ENCODE measurements at places on chromosomes 1 and 21.

DNA sequence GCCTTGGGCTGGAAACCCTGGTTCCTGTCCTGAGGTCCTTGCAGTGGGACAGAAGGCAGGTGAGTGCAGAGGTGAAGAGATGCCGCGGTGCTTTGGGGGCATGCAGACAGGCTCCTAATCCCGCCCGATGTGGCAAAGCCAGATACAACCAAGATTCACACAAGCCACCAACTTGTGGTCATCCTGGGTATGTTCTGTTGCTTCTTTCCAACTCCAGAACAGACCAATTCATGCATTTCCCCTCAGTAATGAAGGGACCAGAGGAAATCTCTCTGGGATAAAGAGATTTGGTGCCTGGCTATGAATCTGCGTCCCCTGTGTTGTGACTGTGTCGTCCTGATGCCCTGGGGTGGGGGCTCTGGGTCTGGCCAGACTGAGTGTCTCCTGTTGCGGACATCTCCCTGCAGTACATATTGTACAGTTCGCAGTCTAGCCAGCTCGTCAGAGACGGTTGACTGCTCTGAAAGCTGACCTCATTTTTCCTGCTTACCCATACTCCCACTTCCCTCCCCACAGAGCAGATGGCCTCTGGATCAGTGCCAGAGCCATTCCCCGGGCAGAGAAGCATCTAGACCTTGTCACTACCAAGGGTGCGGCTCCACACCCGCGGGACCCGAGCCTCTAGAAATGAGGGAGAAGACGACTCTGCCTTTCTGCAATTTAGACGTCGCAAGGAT, 216.3 kb downstream of the KIF26B start:
- no peak for DNase-seq

GRCh38 chr21:43287795-43288755, 119.3 kb downstream of the CRYAA start:
- no peak for DNase-seq

DNA sequence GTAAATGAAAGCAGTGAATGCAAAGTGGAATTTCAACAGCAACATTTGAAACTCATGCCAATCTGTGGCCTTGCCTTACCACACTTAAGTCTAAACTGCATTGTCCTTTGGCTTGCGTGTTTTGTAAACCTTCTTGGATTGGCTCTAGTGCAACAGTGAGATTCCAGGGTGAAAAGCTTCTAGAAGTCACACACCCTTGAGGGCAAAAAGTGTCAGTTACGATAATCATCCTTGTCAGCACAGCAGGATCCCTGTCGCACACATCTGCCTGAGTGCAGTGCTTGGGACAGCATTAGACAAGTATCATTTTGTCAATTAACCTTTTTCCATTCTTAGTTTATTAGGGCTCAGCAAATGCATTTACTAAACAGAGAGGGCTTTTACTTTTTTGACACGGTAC, 243.4 kb upstream of the PTBP2 start:
- no peak for DNase-seq

- no peak for DNase-seq
Observed at GRCh38 chr1:11862890-11863289, 4.1 kb upstream of the NPPB start.

- DNase-seq, result no peak
Observed at GRCh38 chr1:247429496-247429895, 13.5 kb downstream of the NLRP3 start.

DNA sequence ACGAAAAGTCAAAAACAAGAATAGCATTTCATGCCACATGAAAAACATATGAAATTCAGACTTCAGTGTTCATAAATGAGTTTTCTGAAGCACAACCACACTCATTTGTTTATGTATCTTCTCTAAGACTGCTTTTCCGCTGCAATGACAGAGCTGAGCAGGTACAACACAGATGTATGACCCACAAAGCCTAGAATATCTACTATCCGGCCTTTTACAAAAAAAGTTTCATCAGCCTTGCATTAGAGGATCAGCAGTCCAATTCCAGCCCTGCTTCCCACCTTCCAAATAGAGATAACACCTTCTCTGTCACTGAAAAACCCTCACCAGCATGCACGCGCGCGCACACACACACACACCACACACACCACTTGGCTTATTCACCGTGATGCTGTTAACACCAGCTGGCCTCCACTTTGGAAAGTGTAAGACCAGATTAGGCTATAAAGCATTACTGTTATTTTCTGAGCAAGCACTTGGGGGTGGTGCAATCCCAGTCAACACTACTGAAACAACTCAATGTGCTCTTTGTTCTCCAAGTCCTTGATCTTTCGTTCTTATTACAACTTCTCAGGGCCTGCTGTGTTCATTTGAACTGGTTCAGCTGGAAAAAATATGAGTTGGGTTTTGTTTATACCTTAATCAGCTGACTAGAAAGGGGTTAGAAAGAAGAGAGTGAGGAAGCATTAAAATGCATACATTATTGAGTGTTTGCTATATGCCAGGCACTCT, 90.0 kb downstream of the GLUL start:
- peak; percentile 17 for DNase-seq

- DNase-seq, result no peak
Observed at GRCh38 chr1:48756683-48757316, 19.9 kb downstream of the BEND5 start.

DNA sequence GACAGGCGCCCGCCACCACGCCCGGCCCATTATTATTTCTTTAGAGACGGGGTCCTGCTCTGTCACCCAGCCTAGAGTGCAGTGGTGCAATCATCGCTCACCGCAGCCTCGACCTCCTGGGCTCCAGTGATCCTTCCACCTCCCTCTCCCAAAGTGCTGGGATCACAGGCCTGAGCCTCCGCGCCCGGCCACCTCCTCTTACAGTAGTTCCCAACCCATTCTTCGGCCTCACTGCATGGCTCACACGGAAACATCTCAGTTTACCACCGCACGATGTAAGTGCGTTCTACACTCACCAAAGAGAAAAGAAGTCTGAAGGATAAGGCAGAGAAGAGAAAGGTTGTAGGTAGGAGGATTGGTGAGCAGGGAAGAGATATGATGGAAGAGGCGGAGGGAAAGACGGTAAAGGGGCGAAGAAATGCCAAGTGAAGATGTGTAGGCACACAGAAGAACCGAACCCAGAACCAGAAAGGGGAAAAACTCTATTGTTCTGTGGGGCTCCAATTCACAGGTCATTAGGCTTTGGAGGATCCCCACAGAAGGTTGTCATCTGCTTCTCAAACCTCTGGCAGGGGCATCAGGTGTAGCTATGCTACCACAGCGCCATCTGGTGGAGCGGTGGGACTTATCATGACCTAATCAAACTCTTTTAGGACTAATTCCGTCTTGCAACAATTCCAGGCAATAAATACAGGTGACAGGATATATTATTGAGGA, 504.2 kb downstream of the SMYD3 start:
- DNase-seq, result peak; percentile 73

- no peak for DNase-seq
Observed at GRCh38 chr1:152533327-152533938, 19.2 kb downstream of the CRCT1 start.

- no peak for DNase-seq
Observed at GRCh38 chr1:209816923-209817322, 10.8 kb upstream of the UTP25 start.

- DNase-seq, result no peak
Observed at GRCh38 chr1:186443638-186444037, 17.3 kb downstream of the PDC start.

DNA sequence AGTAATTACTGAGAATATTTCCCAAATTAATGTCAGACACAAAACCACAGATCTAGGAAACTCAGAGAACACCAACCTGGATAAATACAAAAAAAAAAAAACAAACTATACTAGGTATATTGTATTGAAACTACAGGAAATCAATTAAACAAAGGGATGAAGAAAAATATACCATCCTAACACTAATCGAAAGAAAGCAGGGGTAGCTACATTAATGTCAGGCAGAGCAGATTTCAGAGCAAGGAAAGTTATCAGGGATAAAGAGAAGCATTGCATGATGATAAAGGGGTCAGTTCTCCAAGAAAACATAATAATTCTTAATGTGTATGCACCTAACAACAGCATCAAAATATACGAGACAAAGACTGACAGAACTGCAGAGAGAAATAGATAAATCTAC, 89.9 kb downstream of the TOMM20 start:
- DNase-seq, result no peak

GRCh38 chr1:231964241-231964640, 337.7 kb downstream of the DISC1 start:
- DNase-seq, result no peak

GRCh38 chr1:59125154-59125553, 171.7 kb upstream of the FGGY start:
- DNase-seq, result no peak

DNA sequence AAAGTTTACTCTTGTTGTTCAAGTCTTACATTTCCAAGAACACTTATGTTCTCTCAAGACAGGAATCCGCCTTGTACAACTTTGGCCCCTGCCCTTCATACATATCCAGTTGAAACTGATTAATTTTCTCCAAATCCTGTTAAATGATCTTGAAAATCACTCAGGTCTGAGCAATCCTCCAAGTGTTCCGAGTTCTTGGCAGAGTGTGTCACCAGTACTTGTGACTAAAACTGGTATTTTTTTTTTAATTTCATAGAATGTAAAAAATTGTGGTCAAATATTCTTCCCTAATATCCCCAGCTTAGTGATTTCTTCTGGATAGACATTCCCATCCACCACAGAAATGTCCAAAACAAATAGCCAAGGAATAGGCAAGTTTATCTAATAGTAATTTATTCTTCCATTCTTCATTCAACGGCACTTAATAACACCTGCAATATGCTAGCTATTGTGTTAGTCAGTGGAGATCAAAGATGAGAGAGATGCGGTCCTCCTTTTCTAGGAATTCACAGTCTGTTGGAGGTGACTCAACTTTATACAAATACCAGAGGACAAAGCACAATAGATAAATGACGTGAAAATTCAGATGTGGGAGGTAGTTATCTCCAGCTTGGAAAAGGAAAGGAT, 71.4 kb downstream of the DIRAS3 start:
- DNase-seq, result no peak

DNA sequence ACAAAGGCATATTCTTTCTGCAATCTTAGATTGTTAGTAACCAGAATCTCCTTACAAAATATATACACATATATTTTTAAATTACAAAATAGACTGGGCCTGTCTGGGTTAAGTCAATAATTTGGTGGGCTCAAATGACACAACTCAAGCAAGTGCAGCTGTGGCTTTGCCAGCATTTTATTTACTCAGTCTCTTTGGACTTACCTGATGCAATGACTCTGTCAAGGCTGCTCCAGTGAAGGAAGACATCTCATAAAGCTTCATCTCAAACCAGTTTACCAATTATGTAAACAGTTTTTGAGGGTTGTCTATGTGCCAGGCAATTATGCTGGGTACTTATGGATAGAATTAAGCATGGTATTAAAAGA, 22.8 kb upstream of the ABCA4 start:
- DNase-seq, result no peak

GRCh38 chr1:241229216-241229615, 127.8 kb downstream of the RGS7 start:
- DNase-seq, result no peak

DNA sequence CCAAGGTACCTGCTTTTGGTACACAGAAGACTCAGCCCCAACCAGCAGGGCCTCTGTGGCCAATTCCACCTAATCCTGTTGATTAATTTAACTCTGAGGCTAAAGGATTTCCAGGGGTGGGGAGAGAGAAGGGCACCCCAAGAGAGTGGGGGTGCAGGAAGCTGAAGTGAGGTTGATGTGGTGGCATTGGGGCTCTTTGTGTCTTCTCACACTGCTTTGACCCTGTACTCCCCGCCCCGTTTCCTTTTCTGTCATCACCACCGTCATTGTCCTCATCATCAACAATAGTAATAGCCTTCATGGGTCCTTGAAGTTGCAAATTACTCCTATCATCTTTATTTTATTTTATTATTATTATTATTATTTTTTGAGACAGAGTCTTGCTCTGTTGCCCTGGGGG, 55.9 kb downstream of the PAX7 start:
- peak; percentile 16 for DNase-seq

DNA sequence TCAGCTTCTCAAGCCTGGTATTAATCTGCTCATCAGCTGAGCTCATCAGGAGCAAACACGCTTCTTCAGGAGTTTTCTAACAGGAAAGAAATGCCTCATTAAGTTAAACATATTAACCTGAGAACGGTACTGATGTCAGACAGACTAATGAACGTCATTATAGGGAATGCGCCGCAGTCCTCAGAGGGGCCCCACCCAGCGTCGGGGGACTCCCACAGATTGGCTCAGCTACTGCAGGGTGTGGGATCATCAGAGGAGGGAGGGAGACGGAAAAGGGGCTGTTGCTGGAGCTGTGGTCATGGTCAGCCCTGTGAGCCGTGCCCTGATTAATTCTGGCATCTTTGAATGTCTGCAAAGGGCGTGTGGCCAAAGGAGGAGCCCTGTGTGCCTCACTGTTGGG, 348.5 kb downstream of the PTPRU start:
- no peak for DNase-seq

DNA sequence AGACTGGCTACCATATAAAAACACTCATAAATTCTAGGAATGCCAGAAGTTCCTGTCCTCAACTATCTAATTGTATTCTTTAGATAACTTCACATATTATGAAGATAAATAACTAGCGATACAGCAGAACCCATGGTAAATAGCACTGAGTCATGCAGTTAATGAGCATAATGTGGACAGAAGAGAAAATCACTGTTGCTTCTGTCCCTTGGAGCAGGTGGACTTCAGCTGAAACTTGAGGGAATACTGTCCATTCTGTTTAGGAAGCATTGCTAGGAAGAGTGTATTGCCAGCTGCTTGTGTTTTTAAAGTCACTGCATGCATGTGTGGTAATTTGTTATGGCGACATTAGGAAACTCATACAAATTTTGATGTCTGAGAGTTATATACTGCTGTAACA, 854.4 kb downstream of the LTN1 start:
- DNase-seq, result no peak

DNA sequence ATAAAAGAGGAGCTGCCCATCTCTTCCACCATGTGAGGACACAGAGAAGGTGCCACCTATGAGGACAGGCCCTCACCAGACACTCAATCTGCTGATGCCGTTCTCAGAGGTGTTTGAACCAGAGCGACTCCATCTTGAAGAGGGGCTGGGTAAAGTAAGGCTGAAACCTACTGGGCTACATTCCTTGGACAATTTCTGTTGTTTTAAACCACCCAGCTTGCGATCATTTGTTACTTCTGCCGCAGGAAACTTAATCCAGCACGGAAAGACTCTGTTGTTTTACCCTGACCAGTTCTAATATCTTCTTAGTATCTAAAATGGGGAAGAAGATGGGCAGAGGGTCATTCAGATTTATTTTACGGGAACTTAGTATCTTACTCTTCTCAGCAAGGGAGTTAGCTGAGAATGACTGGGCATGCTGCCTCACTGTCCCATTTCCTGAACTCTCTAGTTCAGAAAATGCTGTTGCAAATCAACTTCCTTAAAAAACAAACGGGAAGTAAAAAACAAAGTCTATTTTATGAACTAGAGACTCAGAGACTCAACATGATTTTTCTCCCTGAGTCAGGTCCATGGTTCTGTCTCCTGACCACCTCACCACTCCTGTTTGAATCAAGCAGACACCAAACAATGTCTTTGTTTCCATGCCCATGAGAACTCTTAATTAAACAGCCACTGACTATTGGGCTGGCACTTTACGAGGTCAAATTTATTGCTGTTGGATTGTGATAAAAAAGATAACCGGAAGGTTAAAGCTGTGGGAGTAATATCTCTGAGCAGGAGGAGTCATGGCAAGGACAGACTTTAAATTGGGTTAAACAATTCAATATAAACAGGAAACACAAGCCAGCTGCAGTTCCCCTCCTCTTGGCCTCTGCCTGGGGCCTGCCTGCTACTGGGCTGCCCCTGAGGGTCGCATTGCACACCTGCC, 23.8 kb upstream of the IFNAR1 start:
- DNase-seq, result no peak
